ENCODE measurements at places on chromosomes 4 and X. TPM values are rescaled to one million over a fixed set of nuclear protein-coding genes. Genes with fewer than 3 reads are reported as not detected.

GRCh38 chrX:28582511-28582910 lies 4.7 kb upstream of the IL1RAPL1 start:
- no peak for DNase-seq

DNA sequence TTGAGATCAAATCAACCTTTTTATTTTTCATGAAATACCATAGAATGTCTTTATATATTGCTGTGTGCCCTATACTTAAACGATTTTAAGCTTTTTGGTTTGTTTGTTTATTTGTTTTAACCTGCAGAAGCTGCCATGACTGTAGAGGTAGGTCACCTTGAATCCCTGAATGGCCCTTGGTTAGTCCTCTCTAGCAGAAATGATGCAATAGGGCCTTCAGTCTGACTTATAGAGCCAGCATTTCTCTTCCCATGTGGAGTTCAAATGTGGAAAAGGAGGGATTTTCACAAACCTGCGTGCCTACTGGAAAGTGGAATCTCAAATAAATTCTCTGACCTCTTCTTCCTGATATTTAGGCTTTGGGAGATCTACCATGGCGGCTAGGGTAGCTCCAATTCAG lies 327.9 kb downstream of the MAPK10 start:
- DNase-seq: no peak

IL1RAPL2 gene
- total RNA-seq: not detected

APOO gene
- total RNA-seq: 112 TPM

OPRPN gene
- total RNA-seq: not detected

All from Right ventricle myocardium superior (tissue), 1 donor.